A549 treated with AZD2906 at 1 μM for 4 hours (cell line): ENCODE measurements at places on chromosomes 7 and 10. TPM values are rescaled to one million over a fixed set of nuclear protein-coding genes. Genes with fewer than 3 reads are reported as not detected.

GPR15LG gene
- total RNA-seq = not detected in 5 replicates

MIOS gene
- 18.0 to 22.3 TPM (median 20.6 TPM) in 5 replicates for total RNA-seq

AS3MT gene
- total RNA-seq = 3.2 to 4.0 TPM (median 3.6 TPM) in 5 replicates

INSIG1 gene
- total RNA-seq = 13.4 to 16.0 TPM (median 14.4 TPM) in 5 replicates

NKX1-2 gene
- 0.02 to 0.05 TPM (median 0.03 TPM) in 5 replicates for total RNA-seq

EMX2 gene
- total RNA-seq = 0.03 TPM in 1 of 5 replicates, not detected in the others

TM9SF3 gene
- 65.2 to 87.3 TPM (median 75.8 TPM) in 5 replicates for total RNA-seq

CLRN3 gene
- total RNA-seq = not detected in 5 replicates

TMEM184A gene
- total RNA-seq = 6.5 to 10.4 TPM (median 8.1 TPM) in 5 replicates

CNNM1 gene
- 22.8 to 27.4 TPM (median 25.6 TPM) in 5 replicates for total RNA-seq

NPVF gene
- not detected in 5 replicates for total RNA-seq

PCDH15 gene
- not detected in 5 replicates for total RNA-seq

PTEN gene
- total RNA-seq = 32.0 to 52.8 TPM (median 38.7 TPM) in 5 replicates

REEP3 gene
- total RNA-seq = 14.4 to 18.6 TPM (median 15.7 TPM) in 5 replicates

ABCB4 gene
- total RNA-seq = 0.10 TPM in 1 of 5 replicates, not detected in the others

DYDC2 gene
- 0.09 to 0.19 TPM in 2 of 5 replicates, not detected in the others for total RNA-seq

ERVW-1 gene
- 0.07 TPM in 1 of 5 replicates, not detected in the others for total RNA-seq

STEAP2 gene
- total RNA-seq = 3.0 to 4.2 TPM (median 3.9 TPM) in 5 replicates
